ENCODE measurements at places on chromosomes 3 and 15. TPM values are rescaled to one million over a fixed set of nuclear protein-coding genes. Genes with fewer than 3 reads are reported as not detected.
A peak's percentile ranks its signal among the peaks of the same experiment; 100 is the strongest.

OCA2 gene
- 0.49 TPM for polyA plus RNA-seq

OSTN gene
- not detected for polyA plus RNA-seq

LSAMP gene
- polyA plus RNA-seq, result 4.4 TPM

ALAS1 gene
- 88.7 TPM for polyA plus RNA-seq

CD96 gene
- not detected for polyA plus RNA-seq

PLA2G4D gene
- not detected for polyA plus RNA-seq

LRRIQ4 gene
- polyA plus RNA-seq, result not detected

SYNPR gene
- polyA plus RNA-seq, result 1.8 TPM

DNA sequence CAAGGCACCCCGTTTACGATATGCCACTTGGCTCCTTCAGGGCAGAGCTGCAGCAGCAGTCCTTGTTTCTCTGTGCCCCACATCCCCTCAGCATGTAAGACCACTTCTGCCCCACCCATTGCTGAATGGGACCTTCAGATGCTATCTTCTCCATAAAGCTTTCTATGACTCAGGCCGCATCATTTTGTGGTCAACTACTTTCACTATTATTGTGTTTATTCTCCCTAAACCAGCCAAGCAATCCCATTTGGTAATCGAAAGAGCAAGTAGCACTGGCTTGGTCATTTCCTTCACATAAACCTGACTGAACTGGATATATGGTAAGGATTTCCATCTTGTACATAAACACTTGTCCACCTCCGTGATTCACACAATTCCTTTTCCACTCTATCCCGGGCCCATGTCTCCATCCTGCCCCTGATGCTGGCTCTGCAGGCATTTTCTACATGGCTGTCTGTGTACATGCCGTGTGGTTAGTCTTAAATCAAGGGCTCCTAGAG lies 25.7 kb downstream of the LIPC start:
- DNase-seq, result peak; percentile 50

GRCh38 chr15:29822684-29823459 lies 604 bp upstream of the TJP1 start:
- peak; percentile 74 for DNase-seq

DNA sequence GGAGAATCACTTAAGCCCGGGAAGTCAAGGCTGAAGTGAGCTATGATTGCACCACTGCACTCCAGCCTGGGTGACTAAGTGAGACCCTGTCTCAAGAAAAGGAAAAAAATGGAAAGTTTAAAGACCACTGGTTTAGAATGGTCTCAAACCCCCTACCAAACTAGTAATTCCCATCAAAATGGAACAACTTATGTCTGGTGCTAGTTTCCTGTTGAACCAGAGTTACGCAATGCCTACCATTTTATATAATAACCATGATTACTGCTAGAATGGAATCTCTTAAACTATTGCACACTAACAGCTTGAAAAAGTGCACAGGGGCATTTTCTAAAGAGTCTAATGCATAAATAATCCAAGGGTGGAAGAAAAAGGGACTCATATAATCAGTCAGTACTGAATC lies 43.6 kb downstream of the DMXL2 start:
- peak; percentile 39 for DNase-seq

GRCh38 chr15:89496155-89497098 lies at the start of gene RHCG:
RHCG (minus strand) TSS chr15:89496583; CDS start chr15:89496544, 39 bp downstream.
- peak; percentile 72 for DNase-seq

GRCh38 chr15:79050341-79050740 lies 40.2 kb downstream of the RASGRF1 start:
- no peak for DNase-seq

GRCh38 chr3:184620475-184621119 lies 59.0 kb downstream of the EPHB3 start:
- DNase-seq, result peak; percentile 53

GRCh38 chr15:32641517-32642059 lies at the start of gene SCG5:
SCG5 (plus strand) TSS chr15:32641710; CDS start chr15:32643593, 1,883 bp downstream.
- peak; percentile 61 for DNase-seq

DNA sequence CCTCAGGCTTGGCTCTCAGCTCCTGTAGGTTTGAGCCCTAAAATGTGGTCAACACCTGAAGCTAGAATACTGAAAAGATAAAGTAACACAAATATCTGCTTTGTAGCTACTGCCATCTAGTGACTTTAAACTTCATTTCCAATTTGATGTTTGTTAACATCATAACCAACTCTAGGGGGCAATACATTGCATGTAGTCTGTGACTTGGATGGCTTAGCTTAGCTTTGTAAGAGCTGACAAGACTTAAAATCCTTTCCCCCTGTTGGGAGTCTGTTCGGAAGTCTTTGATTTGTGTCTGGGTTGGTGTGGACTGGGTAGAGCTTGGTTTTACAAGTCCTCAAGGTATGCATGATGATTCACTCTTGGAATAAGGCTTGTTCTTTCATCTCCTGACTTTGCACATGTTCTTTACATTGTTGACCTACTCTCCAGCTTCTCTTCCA lies 51.7 kb downstream of the SCN11A start:
- DNase-seq, result peak; percentile 71

- no peak for DNase-seq
These were observed 24.7 kb downstream of the GXYLT2 start for GRCh38 chr3:72912532-72912931.

GRCh38 chr3:89395456-89395855 lies 288.0 kb downstream of the EPHA3 start:
- DNase-seq, result no peak

DNA sequence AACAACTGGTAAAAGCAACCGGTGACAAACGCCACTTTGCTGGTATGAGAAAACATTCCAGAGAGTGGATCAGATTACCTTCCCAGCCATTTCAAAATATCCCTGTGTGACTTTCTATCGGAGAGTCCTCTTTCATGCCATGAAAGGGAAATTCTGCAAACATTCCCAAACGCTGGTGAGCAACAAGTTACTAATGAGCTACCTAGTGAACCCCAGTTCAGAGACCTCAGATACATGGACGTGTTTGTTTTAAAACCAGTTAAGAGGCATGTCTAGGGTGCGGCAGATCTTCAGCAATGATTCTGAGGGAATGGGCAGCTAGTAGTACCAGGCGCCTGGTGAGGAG lies 418.2 kb upstream of the NR2F2 start:
- no peak for DNase-seq

GRCh38 chr3:172313671-172314070 lies 134.6 kb downstream of the GHSR start:
- DNase-seq, result no peak

- no peak for DNase-seq
These were observed 71.6 kb downstream of the CHAC1 start for GRCh38 chr15:41024885-41025284.

- DNase-seq, result no peak
These were observed 590.0 kb upstream of the ADAMTS9 start for GRCh38 chr3:65277798-65278197.

DNA sequence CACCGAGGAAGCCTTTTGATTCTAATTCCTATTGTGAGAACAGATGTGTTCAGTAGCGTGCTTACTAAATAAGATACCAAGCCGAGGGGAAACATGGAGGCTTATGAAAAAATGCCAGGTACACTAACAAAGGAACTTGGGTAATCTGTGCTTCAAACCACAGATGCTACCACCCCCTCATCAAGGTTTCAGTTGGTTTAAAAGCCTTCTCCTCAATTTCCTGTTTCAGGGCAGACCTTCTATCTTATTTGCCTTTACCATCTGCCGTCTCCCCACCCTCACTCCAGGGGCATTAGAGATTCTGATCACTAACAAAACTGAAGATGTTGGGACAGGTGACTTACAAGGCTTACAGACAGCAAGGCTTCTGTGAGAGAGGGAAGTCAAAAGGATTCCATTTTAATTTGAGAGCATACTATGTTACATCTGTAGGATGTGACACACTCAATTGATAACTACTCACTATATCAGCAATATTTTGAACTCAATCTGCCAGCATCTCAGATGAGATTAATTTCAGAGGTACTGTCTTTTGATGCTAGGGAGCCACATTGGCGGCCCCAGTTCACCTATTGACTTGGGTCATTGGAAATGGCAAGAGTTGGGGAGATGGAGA lies 60.6 kb upstream of the PLCL2 start:
- no peak for DNase-seq

- no peak for DNase-seq
These were observed 61.3 kb downstream of the CGNL1 start for GRCh38 chr15:57437564-57437963.

DNA sequence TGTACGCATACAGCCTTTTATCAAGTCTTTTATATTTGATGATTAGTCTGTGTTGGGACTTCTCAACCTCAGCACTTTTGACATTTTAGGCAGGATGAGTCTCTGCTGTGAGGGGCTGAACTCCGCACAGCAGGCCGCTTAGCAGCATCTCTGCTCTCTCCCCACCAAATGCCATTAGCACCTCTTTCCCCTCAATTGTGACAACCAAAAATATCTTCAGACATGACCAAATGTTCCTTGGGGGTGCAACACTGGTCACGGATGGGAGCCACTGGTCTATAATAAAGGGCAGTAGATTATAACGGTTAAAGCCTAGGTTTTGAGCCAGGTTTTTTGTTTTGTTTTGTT lies 109.7 kb upstream of the LRIG1 start:
- no peak for DNase-seq

DNA sequence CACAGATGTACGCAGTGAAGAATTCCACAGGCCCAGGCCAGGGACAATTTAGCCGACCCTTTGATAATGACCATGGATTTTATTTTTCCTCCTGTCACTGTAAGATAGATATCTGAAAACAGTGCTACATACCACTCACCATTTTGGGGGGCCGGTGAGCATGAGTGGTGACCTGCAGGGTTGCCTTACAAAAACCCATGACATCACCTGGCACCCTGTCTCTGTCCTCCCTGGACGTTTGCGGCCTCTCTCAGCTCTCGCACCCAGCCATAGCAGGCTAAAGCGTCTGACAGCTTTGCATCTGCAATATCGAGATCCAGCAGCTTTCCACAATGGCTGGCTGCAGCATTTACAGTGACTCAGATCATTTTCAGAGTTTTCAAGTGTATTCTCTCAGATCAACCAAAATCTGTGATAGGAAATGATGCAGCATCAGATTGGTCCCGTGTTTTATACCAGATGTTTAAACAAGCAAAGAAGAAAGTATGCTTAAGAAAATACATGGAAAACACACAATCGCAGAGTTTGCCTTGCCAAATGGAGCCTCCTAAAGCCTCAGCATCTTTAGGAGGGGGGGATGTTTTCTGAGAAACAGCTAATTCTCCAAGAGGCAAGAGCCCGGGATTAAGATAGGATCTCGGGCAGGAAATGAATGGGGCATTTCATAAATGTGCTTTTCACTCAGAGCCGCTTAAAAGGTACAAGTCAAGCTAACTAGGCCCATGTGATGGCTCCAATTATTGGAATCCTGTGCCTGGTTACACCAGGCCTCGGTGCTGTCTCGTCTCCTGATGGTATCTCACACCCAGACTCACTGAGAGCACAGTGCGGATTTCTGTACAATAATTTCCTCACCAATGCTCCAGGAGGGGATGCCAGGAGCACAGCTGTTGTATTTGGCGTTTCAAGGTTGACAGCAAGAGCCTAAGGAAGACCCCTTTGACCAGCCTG lies 257.3 kb downstream of the XXYLT1 start:
- DNase-seq, result no peak
